ENCODE measurements at places on chromosomes 13 and 19.
A peak's percentile ranks its signal among the peaks of the same experiment; 100 is the strongest.

DNA sequence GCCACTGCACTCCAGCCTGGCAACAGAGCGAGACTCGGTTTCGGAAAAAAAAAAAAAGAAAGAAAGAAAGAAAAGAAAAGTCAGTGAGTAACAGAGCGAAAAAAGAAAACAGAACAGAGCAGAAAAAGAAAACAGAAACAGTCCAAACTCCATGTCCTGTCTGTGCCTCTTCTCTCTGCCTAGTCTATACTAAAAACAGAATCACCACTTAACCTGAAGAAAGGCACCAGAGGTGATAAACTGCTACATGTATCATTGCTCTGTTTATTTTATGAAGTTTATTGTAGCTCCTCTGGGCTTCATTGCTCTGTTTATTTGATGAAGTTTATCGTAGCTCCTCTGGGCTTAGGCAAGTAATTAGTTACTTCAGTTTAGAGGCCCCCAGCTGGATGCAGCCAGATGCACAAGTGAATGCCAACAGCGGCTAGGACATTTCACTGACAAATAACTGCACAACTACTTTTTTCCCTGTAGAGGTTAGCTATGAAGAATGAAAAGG, 39.2 kb downstream of the TBC1D4 start:
- DNase-seq = no peak

GRCh38 chr13:21673789-21674489, 3.1 kb downstream of the FGF9 start:
- no peak for DNase-seq

GRCh38 chr13:32427852-32428580, at the start of gene N4BP2L1:
N4BP2L1 (minus strand) TSS chr13:32428130; CDS start chr13:32428082, 48 bp downstream.
- no peak for DNase-seq

- no peak for DNase-seq
Observed at GRCh38 chr19:6056801-6057650, 53.3 kb downstream of the RFX2 start.

- no peak for DNase-seq
Observed at GRCh38 chr19:16034958-16035560, 41.2 kb upstream of the TPM4 start.

- peak; percentile 94 for DNase-seq
Observed at GRCh38 chr19:13484166-13484565, 22.1 kb downstream of the CACNA1A start.

- no peak for DNase-seq
Observed at GRCh38 chr13:96680898-96681297, 313.4 kb downstream of the OXGR1 start.

- DNase-seq = no peak
Observed at GRCh38 chr19:51142119-51142518, at the start of gene SIGLEC7. SIGLEC7 (plus strand) TSS chr19:51142301; CDS start chr19:51142370, 69 bp downstream.

GRCh38 chr13:73242515-73243015, 183.8 kb downstream of the KLF5 start:
- DNase-seq = no peak

DNA sequence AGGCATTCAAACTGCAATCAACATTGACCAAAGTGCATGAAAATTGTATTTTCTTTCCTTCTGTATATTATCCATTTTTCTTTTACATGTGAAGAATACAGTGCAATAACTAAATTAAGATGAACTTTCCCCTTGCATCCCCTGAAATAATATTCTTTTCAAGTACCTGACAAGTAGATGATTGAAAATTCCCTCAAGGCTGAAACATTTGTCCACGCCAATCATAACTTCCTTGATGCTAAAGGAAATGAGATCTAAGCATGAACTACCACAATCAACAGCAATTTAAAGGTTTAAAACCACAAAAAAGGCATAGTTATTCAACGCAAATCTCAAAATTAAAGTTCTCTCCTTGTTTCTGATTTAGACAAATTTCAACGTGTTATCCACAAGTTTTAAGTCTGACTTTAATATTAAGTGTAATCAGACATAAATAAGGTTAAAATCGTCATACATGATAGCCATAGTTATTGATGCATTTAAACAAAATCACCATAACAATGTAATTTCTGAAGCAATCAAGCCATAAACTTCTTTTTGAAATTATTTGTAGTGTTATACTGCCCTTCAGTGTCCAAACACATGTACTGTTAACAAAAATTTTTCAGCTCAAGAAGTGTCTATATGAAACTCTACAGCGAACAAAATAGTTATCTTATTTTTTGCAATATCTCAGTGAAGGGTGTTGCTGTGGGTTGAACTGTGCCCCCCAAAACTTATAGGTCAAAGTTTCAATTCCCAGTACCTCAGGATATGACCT, 169.5 kb downstream of the DCLK1 start:
- DNase-seq = no peak

DNA sequence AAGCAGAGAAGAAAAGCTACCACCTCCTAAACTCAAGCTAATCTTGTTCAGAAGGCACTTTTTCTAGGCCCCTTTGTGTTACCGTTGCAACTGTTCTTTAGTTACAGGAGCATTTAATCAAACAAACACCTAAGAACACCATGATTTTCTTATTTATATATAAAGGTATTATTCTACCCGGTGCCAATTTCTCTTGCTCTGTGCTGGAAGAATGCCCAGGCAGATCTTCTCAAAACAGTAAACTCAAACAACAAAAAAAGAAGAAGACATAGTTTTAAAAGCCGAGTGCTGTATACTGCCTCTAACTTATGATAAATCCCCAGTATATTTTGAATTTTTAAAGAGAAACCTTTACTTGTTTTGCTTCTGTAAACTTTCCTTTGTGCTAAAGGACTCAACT, 20.4 kb downstream of the SLC7A1 start:
- no peak for DNase-seq

GRCh38 chr13:111211789-111212516, 96.8 kb downstream of the ARHGEF7 start:
- no peak for DNase-seq

GRCh38 chr19:15087182-15087581, 5.2 kb downstream of the OR1I1 start:
- DNase-seq = no peak

DNA sequence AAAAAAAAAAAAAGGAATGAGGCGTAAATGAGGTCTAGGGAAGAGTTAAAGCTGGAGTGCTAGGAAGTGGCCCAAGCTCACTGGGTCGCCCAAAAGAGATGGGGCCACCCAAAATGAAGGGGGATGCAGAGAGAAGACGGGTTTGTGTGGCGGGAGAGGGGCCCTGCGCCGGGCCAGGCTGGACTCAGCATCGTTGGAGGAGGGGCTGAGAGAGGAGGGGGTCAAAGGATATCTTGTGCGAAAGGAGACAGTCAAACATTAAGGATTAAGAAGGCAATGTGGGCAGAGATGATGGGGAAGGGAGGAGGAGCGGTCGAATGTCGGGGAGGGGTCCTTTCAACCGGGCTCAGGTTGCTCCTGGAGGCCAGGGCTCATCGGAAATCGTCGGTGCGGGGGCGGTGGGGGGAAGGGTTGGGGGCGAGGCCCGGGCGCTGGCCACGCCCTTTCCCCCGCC, 825 bp upstream of the CARM1 start:
- no peak for DNase-seq

DNA sequence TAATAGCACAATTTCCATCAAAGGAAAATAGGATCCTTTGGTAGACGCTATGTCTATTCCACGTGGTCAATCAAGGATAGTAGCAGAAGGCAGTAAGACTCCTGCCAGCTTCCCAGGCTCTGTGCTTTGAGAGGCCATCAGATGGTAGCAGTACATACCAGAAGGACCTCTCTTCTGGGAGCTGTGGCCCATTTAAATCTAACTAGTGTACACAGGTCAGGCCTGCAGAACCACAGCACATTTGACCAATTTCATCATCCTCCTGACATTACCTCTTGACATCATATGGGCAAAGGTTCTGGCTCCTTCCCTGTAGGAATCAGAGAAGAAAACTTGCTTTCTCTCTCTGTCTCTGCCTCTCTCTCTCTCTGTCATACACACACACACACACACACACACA, 229.6 kb upstream of the HTR2A start:
- no peak for DNase-seq

- DNase-seq = peak; percentile 66
Observed at GRCh38 chr19:41373993-41374392, 2.3 kb upstream of the TMEM91 start.

DNA sequence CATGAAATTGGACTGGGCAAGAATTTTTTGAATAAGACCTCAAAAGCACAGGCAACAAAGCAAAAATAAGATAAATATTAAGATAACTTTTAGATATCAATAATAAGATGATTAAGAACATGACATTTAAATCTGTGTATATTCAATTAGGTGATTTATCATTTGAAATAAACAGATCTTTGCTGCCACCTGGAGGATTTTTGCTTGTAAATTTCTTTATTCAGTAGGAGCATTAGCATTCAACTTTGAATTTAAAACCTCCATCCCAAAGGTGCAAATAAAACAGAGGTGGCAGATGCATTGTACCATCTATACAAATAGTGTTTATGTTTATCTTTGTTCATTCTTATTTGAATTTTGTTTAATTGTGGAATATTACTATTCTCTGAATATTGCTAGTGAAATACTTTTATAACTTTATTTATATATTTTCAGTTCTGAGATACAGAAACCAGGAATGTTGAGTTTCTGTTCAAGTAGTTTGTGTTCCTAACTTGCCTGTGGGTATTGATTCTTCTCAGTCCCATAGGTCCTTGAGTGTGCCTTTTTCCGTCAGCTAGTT, 20.9 kb downstream of the COG6 start:
- no peak for DNase-seq

GRCh38 chr13:27280009-27280656, 9.5 kb downstream of the RASL11A start:
- DNase-seq = no peak

DNA sequence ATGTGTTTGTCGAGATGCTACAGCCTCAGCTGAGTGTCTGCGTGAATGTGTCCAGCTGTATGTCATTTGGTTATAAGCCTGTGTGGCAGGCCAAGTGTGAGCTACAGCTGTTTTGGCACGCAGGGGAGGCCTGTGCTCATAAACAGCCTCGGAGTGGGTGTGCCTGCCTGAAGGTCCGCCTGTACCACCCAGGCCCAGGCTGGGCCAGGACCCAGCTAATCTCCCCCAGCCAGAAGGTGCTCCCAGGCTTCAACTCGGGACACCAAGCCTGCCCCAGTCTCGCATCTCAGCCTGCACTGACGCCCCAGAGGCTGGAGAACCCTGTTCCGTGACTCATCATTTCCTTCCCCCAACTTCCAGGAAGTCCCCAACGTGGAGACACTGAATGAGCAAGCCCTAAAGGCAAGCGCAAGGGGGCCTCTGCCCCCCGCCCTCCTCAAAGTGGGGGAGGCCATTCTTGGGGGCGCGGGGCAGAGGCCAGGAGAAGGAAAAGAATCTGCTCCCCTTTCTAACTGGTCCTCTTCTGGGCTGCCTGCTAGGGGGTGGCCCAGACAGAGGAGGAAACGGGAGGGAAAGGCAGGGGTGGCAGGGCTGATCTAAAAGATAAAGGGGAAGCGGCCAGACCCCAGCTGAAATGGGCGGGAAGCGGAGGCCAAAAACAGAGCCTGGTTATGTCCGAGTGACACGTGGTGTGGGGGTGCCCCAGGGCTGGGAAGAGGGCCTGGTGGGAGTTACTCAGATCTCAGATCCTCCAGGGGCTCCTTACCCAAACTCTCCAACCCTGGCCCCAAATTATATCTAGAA, 2.0 kb downstream of the SLC1A5 start:
- DNase-seq = no peak

DNA sequence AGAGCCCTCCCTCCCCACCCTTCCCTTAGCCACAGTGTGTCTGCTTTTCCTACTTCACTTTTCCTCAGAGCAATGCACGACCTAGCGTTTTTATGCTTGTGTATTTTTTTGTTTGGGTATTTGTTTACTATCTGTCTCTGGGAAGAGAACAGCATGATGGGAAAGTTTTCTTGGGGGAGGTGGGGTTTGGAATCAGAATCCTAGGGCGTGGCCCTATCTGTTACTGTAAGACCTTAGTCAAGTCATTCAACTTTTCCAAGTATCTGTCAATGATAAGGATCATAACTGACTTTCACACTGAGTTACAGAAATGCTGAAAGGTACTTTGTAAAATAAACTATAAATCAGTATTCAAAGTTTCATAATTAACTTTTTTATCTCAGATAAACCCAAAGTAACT, 146.3 kb upstream of the WASF3 start:
- DNase-seq = no peak

DNA sequence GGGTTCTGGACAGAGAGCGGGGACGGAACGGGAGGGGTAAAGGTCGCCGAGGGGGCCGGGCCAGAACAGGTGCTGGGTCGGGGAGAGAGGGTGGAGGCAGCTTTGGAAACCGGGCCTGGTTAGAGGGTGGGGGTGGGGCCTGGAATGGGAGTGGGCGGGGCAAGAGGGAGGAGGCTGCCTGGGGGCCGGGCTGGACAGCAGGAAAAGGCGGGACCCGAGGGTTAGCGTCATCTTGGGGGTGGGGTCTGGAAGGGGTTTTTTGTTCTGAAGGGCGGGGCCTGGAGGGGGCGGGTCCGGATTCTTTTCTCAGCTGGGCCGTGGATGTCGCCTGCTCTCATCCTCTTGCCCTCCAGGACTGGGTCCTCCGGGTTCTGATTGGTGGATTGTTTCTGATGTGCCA, 4.3 kb upstream of the ZNF813 start:
- peak; percentile 2 for DNase-seq

GRCh38 chr13:50916701-50917184, 7.2 kb downstream of the RNASEH2B start:
- DNase-seq = no peak

GRCh38 chr19:12244370-12244769, 50.3 kb downstream of the ZNF44 start:
- no peak for DNase-seq
